ENCODE measurements at places on chromosomes 5 and 9. TPM values are rescaled to one million over a fixed set of nuclear protein-coding genes. Genes with fewer than 3 reads are reported as not detected.
A peak's percentile ranks its signal among the peaks of the same experiment; 100 is the strongest.

Gene LCN2
- total RNA-seq: not detected

Gene ANKRD20A1
- 0.33 TPM for total RNA-seq

Gene NUP214
- total RNA-seq: 54.3 TPM

Gene COL15A1
- total RNA-seq: 0.28 TPM

Gene SLC6A3
- not detected for total RNA-seq

Gene NR2F1
- 0.32 TPM for total RNA-seq

DNA sequence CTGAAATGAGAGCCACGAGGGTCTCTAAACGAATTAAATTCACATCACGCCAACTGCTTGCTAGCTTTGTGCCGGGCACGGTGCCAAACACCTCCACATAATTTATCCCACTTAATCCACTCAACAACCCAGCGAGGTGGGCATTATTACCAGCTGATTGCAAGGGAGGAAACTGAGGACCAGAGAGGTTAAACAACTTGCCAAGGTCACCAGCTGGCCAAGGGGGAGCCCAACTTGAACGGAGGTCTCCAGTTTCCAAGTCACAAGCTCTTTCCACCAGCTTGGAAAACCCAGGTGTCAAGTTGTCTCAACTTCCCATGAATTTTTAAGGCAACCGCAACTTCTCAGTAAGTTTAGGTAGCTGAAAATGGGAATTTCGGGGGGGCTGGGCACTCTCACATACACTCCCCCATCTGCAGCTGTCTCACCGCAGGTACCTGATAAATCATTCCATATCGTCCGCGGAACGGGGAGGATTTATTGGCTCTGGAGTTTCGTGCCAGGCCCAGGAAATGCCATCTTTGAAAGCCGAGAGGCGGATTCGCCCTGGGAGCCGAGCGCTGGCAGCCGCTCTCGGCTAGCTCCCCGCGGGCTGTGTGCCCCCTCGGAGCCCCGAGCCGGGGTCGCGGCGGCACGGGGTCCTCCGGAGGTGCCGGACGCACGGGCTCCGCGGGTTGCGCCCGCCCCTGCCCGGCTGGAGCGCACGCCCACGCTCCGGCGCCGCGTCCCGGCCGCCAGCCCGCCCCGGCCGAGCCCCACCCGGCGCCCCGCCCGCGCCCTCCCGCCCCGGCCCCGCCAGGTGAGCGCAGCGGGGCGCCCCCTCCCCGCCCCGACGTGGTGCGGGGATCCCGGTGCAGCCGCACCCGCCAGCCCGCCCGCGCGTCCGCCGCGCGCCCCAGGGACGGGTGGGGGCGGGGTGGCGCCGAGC lies 617 bp downstream of the PTPN3 start:
- no peak for DNase-seq

DNA sequence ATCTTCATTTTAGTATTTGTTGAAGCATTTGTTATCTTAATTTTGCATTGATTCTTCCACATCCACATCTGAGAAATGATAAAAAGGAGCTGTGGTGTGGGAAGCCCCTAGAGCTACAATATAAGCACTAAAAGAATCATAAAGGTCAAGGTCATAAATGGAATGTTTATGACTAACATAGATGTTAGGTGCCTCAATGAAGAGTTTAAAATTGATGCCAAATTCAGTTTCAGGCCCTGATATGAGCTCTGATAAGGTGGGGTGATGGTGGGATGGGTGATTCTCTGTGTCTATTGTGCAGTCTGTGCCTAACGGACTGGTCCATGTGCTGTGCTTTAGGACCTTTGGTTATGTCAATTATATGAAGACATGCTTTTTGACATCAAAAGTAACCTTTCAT lies 61.2 kb upstream of the CAMK4 start:
- DNase-seq: no peak

DNA sequence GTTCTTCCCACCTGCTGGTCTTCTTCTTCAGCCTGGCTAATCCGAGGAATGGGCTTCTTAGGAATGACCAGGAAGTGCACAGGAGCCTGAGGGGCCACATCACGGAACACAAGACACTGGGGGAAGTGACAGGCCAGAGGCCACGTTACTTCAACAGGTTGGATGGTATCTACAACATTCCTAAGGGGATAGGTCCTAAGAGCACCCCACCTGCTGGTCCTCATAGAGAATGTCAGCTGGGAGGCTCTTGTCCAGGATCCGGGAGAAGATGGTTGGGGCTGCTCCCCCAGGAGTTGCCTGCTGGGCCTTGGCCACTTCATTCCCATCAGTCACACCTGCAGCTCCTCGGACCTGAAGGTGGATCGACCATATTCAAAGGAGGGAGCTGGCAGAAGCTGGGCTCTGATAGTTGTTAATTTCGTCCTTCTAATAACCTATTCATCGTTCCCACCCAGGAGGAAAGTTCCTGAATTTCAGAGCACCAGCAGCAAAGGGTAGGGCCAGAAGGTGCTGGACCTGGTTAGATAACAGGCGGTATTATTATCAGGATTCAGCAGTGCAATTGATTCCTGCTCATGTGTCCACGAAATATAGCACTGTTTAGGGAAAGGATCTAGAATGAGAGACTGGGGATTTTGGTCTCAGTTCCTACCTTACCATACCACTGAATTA lies 1.3 kb downstream of the HINT2 start:
- DNase-seq: no peak

GRCh38 chr9:82021198-82021597 lies 32.6 kb downstream of the SPATA31D1 start:
- no peak for DNase-seq

GRCh38 chr5:174078416-174078815 lies 32.9 kb downstream of the NSG2 start:
- no peak for DNase-seq

DNA sequence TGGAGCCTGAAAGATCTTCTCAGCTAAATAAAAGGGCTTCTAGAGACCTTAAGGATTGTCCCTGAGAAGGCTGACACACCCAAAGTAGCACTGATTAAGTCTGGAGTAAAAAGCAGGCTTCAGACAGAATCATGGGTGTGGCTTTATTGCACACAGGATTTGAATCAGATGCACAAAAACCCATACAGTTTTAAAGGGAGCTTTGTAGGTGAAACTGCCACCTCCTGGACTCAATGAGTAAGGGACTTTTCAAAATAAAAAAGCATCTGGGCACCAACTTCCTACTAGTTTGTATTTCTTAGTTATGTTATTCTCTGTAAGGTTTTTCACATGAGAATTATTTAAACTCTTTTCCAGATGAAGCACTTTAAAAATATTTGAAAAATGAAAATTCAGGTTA lies 129.4 kb downstream of the EDIL3 start:
- DNase-seq: no peak

GRCh38 chr5:98771382-98772109 lies 1.9 kb upstream of the RGMB start:
- peak; percentile 40 for DNase-seq

GRCh38 chr9:124593651-124594058 lies 86.5 kb upstream of the NR5A1 start:
- no peak for DNase-seq

GRCh38 chr5:122462486-122462885 lies 150.4 kb downstream of the SNCAIP start:
- no peak for DNase-seq
